Astrocyte of the spinal cord (primary cell): ENCODE measurements at places on chromosomes 2 and 18.

DNA sequence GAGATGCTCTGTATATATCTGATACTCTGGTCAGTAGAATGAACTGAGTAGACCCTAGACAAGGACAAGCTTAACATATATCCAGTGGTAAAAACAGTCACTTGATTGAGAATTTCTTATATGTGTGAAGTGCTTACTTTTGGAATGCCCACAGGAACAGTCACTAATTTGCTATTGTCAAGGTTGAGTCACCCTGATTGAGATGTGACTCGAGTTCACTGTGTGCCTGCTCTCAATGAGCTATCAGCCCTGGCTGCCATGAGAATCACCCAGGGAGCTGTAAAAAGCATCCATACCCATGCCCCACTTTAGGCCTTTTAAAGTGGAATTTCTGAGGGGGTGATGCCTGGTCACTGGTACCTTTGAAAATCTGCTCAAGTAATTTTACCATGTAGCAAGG lies 283.7 kb downstream of the SUCLG1 start:
- no peak for DNase-seq

DNA sequence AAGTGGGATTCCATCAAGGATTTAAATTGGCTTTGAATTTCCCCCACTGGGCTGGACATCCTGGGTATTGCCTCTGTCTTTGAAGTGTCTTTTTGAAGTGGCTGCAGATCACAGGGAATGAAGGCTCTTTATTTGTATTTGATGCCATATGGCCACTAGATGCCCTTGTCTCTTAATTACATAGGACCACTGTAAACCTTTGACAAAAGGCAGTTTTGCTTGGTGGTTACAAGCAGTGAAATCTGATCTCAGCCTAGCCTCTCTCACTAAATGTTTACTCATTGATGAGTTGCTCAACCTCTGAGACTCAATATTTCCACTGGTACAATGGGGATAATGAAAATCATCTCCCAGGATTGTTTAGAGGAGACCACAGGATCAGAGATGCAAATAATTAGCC lies 102.2 kb downstream of the INSIG2 start:
- no peak for DNase-seq

DNA sequence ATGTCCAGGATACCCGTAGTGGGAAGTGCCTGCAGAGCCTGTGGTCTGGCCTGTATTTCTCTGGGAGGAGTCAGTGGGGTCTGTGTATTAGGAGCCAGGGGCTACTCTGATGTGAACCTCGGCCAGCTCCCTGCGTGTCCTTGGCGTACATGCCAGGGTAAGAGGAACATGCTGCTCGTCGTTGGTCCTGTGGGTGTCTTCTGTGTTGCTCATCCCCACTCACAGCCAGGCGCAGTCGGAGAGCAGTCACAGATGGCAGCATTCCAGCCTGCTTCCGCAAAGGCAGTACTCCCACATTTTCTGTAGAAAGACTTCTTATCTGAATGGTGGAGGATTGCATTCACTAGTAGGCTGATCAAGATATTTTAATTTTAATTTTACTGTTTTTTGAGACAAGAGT lies 84.9 kb downstream of the DGKD start:
- no peak for DNase-seq

GRCh38 chr2:126367361-126367760 lies 288.6 kb upstream of the GYPC start:
- DNase-seq, result no peak

DNA sequence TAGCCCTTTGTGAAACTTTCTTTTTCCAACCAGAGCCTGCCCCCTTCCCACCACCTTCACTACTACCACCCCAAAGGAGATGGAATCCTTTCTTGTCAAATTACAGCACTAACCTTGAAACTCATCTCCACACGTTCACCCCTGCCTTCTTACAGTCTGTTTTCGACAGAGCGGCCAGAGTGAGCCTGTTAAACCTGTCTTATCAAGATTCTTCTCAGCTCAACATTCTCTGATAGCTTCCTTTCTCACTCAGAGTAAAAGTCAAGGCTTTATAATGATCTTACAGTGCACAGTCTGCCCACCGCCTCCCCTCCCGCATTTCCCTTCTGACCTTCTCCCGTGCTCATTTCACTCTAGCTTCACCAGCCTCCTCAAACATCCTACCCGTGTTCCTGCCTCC lies 56.0 kb downstream of the ARHGAP25 start:
- DNase-seq, result no peak
